Astrocyte (in vitro differentiated cells and primary cell): ENCODE measurements at places on chromosomes 3 and 15.

DNA sequence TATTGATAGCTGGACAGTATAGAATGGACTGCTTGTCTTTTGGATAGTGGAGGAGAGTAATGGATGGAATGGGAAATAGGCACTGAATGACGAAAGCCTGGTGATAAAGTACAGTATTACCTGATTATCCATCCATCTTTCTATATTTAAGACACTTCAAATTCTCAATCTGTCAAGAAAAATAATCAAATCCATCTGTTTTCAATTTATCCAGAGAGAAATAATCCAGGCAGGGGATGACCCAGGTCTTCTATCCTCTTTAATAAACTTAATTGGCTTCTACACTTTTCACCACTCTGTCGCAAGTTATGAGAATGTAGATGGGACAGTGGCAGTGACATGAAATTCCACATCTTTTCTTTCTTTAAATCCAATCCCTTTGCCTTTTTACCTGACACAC is 420.3 kb upstream of the PDZRN3 start:
- DNase-seq = no peak

DNA sequence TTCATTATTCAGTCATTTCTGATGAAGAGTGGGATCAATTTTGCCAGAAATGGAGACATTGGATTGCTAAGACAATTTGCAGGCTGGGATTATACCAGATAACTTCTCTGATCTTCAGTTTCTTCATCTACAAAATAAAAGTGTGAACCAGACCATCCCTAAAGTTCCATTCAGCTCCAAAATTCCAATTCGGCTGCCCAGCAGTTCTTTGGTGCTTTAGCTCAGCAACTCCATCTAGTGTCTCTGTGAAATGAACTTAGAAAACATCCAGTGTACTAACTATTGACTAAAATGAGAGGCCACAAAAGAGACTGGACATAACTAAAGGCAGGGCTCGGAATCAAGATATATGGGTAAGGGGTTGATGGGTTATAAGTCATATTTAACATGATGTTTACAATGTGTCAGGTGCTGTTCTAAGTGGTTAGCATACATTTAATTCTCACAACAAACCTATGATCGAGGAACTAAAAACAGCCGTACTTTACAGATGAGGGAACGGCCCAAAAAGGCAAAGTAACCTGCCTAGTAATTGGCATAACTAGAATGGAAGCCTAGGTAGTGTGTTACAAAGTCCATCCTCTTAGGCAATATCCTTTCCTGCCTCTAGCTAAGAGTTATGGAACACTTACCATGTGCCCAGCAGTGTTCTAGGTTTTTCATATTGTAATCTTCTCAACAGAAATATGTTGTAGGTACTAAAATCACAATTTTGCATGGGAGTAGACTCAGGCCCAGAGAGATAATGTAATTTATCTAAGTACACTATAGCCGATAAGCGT is 17.0 kb downstream of the THAP10 start:
- DNase-seq = no peak

- DNase-seq = no peak
These were observed 302.9 kb upstream of the SUCLG2 start for GRCh38 chr3:67957268-67957667.

- DNase-seq = peak; percentile 90
These were observed 377.1 kb upstream of the TBL1XR1 start for GRCh38 chr3:177574222-177574856.

GRCh38 chr3:187183210-187183862 is 13.9 kb upstream of the RTP1 start:
- peak; percentile 54 for DNase-seq

- no peak for DNase-seq
These were observed 65.7 kb downstream of the TJP1 start for GRCh38 chr15:29756358-29757267.

DNA sequence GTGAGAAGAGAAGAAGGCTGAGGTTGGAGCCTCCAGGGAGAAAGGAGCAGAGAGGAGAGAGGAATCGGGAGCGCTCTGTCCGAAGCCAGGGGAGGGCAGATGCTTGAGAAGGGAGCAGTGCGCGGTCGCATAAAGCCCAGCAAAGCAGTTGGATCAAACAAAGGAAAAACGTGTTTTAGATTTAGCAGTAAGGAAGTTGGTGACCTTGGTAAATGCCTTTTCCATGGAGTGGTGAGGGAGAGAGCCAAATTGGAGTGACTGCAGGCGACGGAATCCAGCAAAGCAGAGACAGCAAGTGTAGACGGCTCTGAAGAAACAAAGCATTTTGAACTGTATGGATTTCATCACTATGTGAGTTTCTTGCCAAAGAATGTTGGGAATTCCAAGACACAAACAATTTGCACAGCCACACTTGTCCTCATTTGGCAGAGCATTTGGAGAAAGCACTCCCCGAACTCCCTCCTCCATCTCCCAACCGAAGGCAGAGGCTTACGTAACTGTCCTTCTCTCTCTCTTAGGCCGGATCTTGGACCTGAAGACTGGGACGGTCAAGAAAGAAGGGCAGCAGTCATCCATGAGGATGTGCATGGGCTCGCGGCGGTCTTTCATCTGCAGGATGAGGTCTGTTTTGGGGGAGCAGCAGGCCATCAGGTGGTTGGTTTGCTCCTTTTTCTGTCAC is 103.6 kb downstream of the ARNT2 start:
- peak; percentile 94 for DNase-seq

- no peak for DNase-seq
These were observed 6.4 kb upstream of the TBC1D2B start for GRCh38 chr15:78083687-78084448.

DNA sequence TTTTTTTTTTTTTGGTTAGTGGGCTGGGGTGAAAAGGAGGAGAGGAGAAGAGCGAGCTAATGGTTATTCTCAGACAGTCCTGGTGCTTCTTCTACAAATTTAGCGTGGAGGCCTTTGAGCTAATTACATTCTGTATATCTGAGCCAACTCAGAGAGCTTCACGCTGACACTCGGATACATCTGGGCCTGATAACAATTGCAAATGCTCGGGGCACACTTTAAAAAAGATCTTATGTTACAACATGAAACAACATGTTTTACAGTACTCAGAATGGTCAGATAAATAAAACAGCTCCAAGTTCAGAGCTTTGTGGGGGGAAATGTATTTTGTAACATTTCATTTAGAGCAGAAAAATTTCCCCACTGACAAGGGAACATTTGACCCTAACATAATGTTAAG is 966.9 kb upstream of the NR2F2 start:
- DNase-seq = no peak

- DNase-seq = peak; percentile 41
These were observed 317.8 kb upstream of the C2CD4B start for GRCh38 chr15:62482785-62483429.

DNA sequence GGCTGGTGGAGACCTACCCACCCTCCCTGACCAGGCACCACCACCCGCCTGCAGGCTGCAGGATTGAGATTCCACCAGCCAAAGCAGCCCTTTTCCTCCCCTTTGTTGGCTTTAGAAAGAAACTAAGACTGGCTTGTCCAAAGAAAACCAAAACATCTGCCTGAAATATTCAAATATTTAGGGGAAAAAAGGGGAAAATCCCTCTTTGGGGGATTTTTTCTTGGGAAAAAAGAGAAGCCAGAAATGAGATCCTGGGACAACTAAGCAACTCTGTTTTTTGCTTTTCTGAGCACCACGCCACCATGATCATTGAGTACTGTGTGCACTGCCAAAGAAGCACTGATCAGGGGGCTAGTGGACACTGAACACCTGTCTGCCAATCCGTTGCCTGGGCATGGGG is 2.6 kb downstream of the DCLK3 start:
- DNase-seq = no peak
